ENCODE measurements at places on chromosomes 12 and 14. TPM values are rescaled to one million over a fixed set of nuclear protein-coding genes. Genes with fewer than 3 reads are reported as not detected.

DNA sequence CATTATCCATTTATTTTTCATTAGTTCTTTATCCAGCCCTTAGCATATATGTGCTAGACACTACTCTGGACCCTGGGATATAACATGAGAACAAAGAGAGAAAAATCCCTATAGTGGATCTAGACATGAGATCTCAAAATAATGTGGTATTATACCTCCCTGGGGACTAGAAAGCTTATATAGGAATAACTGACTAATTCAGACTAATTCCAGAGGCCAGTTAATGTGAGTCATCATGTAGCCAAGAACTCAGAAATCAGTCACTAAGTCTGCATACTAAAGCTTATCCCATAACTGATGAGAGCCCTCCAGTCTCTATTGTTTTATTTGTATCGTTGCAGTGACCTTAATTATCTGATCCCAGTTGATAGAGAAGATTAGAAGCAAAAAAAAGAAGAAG lies 267.1 kb upstream of the RGS6 start:
- H3K36me3 ChIP-seq: no peaks in the 10 kb centered on the region
- no peak for DNase-seq
- H3K27ac ChIP-seq: no peak overlapping the region
- H3K4me1 ChIP-seq: no peaks in the 10 kb centered on the region

DNA sequence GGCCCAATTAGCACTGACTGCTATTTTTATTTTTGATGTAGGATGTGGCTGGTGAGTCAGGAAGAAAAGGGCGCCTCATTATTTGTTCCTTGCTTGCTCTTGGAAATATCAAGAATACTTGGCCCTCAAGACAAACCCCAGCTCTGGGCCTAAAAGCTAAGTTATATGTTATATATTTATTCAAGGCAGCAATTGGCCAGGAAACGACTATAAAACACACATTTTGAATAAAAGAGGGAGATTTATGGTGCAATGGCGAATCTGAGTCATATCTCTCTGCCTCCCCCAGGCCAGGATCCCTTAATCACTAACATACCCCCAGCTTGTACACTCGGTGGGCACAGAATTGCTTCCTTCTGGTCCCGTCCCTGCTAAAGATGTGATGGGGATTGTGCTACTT lies 63.3 kb downstream of the TBX5 start:
- no peaks in the 10 kb centered on the region for H3K4me1 ChIP-seq
- no peak overlapping the region for H3K4me3 ChIP-seq
- H3K27me3 ChIP-seq: no peaks in the 10 kb centered on the region
- H3K36me3 ChIP-seq: no peaks in the 10 kb centered on the region
- no peak overlapping the region for H3K27ac ChIP-seq
- no peak for DNase-seq

TMEM132C gene
- total RNA-seq: 3.9 TPM

GRCh38 chr12:78120306-78120705 lies 289.6 kb downstream of the NAV3 start:
- H3K4me3 ChIP-seq: no peak overlapping the region
- H3K27ac ChIP-seq: no peak overlapping the region
- H3K27me3 ChIP-seq: no peaks in the 10 kb centered on the region
- no peaks in the 10 kb centered on the region for H3K4me1 ChIP-seq
- no peak for DNase-seq

LUM gene
- total RNA-seq: 0.19 TPM

BHLHE41 gene
- total RNA-seq: 0.12 TPM

WDHD1 gene
- 62.3 TPM for total RNA-seq

LBHD2 gene
- not detected for total RNA-seq

GRCh38 chr14:33930439-33930838 lies 20.4 kb downstream of the EGLN3 start:
- no peak overlapping the region for H3K27ac ChIP-seq
- H3K27me3 ChIP-seq: no peaks in the 10 kb centered on the region
- no peak for DNase-seq
- H3K4me3 ChIP-seq: no peak overlapping the region
- H3K4me1 ChIP-seq: peaks cover 52% of the 10 kb centered on the region
- H3K36me3 ChIP-seq: peaks cover 35% of the 10 kb centered on the region

DNA sequence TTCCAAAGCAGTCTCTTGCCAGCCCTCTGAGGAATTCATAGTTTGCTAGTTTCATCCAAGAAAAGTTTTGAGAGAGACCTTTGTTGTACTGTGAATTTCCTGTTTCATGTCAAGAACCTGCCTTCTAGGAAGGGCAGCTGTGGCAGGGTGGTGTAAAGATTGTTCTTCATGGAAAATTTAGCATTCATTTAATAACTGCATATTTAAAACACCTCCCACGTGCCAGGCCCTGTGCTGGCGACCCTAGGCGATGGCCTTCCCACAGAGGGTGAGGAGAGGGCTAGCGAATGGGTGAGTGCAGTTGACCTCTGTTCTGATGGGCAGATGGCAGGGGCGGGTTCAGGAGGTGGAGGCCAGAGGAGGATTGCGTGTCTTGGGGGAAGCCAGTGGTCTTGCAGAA lies 43.2 kb downstream of the MLXIP start:
- no peak overlapping the region for H3K27ac ChIP-seq
- no peak overlapping the region for H3K4me3 ChIP-seq
- no peak for DNase-seq

FSCB gene
- not detected for total RNA-seq

IGF1 gene
- not detected for total RNA-seq

SLC48A1 gene
- total RNA-seq: 8.3 TPM

DNA sequence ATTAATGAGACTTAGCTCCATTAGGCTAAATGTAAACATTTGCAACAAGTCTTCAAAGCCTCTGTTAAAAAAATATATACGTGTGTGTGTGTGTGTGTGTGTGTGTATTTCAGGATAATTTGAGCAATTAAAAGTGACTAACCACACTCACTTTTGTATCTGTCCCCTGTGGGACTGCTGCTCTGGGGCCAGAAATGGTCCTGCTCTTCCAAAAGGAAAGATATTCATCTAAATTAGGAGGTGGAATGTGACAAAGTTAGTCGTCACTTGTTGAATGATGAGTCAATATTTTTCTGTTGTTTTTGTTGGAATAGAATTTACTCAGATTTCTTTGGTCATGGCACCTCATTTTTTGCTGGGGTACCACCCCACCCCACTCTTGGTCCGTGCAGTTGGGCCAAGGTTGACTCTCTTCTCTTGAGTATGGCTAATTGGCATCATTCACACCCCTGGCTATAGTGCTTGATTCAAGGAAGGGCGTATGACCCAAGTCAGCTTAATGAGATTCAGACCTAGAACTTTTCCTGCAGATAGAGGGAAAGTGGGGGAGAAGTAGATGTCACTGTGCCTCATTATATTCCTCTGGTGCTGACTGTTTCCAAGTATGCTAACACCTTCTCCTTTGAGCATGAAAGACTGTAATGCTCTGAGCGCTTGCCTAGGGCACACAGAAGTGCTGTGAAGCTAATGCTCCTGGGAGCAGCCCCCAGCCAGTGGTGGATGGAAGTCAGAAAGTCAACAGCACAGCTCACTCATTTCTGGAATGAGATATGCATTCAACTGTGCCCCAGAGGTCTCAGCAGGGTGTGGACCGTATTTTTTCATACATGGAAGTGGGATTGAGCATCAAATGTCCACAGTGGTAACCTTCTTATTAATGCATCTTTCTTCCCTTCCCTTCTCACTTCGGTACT lies 577.0 kb upstream of the TBX3 start:
- no peak for DNase-seq
- H3K27me3 ChIP-seq: no peaks in the 10 kb centered on the region
- no peak overlapping the region for H3K4me3 ChIP-seq

DNA sequence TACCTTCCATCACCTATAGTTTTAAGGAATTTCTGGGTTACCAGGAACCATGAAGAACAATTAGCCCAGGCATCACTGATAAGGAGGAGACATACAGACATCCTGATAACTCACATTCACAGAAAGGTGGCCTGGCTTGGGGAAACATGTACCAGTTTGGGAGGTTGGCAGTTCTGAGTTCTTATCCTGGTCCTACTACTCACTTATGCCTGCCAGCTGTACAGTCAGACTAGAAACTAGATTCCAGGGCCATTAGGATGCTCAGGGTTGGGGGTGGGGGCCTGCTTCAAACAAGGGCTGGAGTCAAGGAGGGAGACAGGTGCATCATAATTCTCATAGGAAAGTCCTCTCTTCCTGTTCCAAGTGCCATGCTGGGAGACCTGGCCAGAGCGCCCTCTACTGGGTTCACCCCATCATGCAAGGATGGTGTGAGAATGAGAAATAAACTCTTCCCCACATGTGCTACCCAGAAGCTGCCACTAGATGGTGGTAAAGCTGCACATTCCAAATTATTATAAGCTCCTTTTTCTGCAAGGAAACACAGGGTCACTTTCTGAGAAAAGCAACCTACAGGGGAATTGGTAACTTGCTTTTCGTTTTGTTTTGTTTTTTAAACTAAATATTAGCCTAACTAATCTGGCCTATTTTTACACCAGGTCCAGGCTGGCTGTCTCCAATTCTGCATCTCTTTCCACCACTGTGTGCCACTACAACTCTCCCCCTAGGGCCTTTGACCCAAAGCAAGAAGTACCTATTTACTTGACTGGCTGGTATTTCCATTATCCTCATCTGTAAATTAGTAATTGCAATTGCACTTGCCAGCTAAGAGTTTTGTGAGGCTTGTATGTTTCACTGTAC lies 14.5 kb downstream of the OAS2 start:
- DNase-seq: peak; percentile 74
- no peaks in the 10 kb centered on the region for H3K4me1 ChIP-seq
- H3K36me3 ChIP-seq: no peaks in the 10 kb centered on the region
- H3K27ac ChIP-seq: no peak overlapping the region

RNASE4 gene
- 2.0 TPM for total RNA-seq

DNA sequence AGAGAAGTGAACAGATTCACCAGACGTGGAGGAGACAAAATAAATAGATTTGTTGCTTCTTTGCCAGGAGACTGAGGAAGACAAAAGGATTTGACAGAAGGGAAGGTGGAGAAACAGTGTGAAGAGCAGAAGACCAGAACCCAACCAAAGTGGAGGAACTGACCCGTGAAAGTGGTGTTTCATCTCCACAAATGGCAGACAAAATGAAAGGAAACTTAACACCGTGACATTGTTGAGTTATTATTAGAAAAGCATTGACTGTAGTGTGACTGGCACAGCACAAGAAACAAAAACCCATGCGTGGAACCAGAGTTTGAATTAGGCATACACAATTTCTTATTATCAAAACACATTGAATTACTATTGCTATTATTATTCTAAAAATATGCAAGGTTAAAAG lies 518.1 kb downstream of the TMEM121 start:
- H3K27ac ChIP-seq: no peak overlapping the region
- H3K36me3 ChIP-seq: no peaks in the 10 kb centered on the region

DNA sequence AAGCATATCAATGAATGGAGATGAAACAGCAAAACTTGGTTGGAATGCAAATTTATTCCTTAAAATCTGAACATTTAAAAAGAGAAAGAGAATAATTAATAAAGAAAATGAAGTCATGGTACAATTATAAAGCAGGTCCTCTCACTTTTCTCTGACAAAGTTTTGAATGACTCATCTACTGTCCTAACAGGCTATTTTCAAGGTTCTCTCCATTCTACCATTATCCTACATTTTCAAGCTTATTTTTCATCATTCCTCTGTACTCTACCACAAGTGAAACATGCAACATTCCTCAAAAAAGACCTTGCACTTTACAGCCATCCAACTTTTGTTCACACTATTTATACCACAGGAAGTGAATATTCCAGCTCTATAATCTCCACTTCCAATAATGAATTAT lies 36.9 kb upstream of the AP4S1 start:
- no peaks in the 10 kb centered on the region for H3K4me1 ChIP-seq
- H3K27ac ChIP-seq: no peak overlapping the region
- H3K36me3 ChIP-seq: no peaks in the 10 kb centered on the region

RHOJ gene
- not detected for total RNA-seq

PRICKLE1 gene
- 4.0 TPM for total RNA-seq

GRCh38 chr12:70267550-70267949 lies 24.3 kb downstream of the CNOT2 start:
- no peaks in the 10 kb centered on the region for H3K27me3 ChIP-seq
- DNase-seq: no peak
- H3K36me3 ChIP-seq: no peaks in the 10 kb centered on the region
- H3K27ac ChIP-seq: no peak overlapping the region
- peaks cover 22% of the 10 kb centered on the region for H3K4me1 ChIP-seq

GRCh38 chr12:132375747-132376463 lies 46.5 kb upstream of the GALNT9 start:
- DNase-seq: no peak
- H3K4me1 ChIP-seq: peaks cover 11% of the 10 kb centered on the region
- H3K27me3 ChIP-seq: peaks cover 92% of the 10 kb centered on the region
- H3K4me3 ChIP-seq: no peak overlapping the region
- no peak overlapping the region for H3K27ac ChIP-seq
- no peaks in the 10 kb centered on the region for H3K36me3 ChIP-seq

DNA sequence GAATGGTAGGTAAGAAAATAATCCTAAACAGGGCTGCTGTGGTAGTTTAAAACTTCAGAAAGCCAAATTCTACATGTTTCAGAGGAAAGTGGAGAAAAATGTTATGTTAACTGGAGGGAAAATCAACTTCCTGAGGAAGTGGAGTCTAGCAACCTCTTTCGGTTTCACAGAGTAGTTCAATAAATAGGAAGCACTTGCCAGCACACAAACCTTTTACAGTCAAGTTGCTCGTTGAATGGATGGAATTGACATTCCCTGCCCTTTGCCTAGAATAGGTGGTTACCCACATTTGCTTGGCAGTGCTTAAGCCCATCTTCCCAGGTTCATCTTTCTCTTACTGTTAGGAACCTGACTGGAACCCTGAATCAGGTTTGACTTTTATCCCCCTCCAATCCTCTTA lies 15.9 kb downstream of the ANKRD13A start:
- H3K27ac ChIP-seq: no peak overlapping the region
- no peak overlapping the region for H3K4me3 ChIP-seq
- no peaks in the 10 kb centered on the region for H3K27me3 ChIP-seq
- no peak for DNase-seq

DNA sequence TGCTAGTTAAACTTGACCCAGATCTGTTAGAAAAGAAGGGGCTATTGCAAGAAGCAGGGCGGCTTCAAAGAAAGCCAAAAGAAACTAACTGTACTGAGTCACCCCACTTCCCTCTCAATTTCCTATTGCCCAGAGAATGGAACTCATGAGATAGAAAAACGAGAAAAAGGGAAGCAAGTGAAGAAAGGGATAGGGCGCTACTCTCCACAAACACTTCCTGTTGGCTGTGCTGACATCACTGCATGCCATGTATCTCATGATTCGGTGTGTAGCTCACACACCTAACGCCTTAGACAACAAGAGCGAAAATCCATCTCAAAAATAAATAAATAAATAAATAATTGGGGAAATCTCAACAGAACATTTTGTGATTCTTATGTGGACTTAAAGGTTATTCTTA lies 13.0 kb upstream of the P2RX4 start:
- no peaks in the 10 kb centered on the region for H3K27me3 ChIP-seq
- DNase-seq: no peak
- H3K4me3 ChIP-seq: no peak overlapping the region
- H3K4me1 ChIP-seq: no peaks in the 10 kb centered on the region
- no peak overlapping the region for H3K27ac ChIP-seq

PPFIA2 gene
- total RNA-seq: 1.4 TPM

DNA sequence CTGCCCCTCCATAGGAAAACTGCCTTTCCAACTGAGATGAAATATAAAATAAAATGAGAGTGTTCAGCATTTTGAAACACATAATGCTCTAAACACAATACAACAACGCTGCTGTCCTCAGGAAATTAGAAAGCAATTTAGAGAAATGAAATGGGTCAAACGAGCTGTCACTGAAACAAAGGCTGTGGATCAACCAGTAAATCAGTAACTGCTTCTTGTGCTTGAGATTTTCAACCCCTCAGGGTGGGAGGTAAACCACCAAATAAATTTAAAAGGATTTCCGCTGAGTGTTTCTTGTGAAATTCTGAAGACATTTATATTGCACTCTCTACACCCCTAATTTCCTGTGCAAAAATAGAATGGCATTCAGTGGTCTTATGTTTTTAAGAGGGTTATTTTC lies 657.1 kb upstream of the SEL1L start:
- H3K36me3 ChIP-seq: no peaks in the 10 kb centered on the region
- no peak for DNase-seq
- no peak overlapping the region for H3K4me3 ChIP-seq
- H3K4me1 ChIP-seq: no peaks in the 10 kb centered on the region
- H3K27me3 ChIP-seq: no peaks in the 10 kb centered on the region
